ENCODE measurements at places on chromosomes 1 and 21.

- no peak for DNase-seq
Measured at GRCh38 chr1:103520822-103521221, 4.7 kb upstream of the RNPC3 start.

GRCh38 chr1:211335522-211336157, 9.0 kb downstream of the TRAF5 start:
- DNase-seq = no peak

DNA sequence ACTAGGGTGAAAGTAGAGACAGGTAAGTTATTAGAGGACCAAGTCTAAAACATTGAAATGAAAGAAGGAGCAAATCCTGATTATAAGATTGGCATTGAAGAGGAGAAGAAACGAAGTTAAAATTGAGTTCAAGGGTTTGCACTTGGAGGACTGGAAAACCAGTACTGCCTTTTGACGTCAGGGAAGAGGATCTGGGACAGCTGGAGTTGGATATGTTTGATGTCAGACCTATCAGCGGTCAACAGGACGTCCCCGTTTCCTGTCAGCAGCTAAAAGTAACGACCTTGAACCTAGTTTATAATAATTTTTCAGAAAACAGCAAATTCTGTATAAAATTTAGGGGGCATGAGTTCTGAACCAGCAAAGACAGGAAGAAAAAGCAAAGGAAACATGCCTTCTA, 1.2 kb upstream of the NID1 start:
- DNase-seq = no peak

DNA sequence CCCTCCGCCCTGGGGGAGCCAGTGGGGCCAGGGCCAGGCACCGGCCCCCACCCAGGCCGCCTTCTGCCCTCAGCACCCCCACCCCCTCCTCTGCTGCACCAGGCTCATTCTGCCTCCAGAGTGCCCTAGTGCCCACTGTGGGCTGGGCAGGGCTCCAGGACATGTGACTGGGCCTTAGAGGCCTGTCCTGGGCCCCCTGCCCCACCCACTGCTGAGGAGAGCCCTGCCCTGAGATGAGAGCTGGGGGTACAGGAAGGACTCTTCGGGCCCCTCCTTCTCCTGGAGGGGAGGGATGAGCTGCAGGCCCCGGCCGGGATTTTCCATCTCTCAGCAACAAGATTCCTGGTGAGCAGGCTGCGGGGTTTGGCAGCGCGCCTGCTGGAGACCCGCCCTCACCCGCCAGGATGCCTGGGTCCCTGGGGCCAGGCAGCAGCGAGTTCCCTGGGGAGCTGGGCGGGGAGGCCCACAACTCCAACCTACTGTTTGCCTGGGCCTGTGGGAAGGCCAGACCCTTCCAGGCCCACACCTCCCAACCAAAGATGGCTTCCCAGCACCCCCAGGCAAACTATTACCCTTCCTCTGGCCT, 14.0 kb downstream of the AHDC1 start:
- DNase-seq = no peak

DNA sequence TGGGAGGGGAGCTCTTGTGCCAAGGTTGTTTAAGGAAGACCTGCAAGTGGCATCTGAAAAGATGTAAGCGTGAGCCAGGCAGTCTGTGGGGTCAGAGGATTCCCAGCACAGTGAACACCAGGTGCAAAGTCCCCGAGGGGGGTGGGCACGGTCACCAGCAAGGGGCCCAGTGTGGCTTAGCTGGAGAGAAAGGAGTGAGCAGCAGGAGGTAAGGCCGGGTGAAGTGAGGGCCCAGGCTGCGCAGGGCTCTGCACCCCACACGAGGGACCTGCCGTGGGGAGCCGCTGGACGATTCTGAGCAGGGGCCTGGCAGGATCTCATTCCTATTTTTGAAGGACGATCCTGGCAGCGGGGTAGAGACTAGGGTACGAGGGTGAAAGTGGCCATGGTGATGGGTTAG, 4.1 kb downstream of the DDOST start:
- no peak for DNase-seq

DNA sequence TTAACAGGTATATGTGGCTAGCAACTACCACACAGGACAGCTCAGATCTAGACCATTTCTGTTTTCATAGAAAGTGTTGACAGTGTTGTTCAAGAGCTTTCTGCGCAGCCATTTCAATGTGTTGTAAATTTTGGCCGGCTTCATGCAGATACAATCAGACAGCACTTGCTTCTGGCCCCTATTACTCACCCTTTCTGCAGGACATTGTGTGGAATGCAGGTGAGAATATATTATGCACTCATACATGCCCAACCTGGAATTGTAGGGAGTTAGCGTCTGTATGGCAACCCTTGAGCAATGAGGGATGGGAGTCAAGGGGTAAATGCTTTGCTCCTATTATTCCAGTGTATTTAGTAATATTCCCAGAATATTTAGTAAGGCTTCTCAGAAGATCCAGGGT, 180.9 kb upstream of the PLXNA2 start:
- no peak for DNase-seq

GRCh38 chr1:15501208-15502032, 22.6 kb downstream of the CASP9 start:
- peak; percentile 6 for DNase-seq

DNA sequence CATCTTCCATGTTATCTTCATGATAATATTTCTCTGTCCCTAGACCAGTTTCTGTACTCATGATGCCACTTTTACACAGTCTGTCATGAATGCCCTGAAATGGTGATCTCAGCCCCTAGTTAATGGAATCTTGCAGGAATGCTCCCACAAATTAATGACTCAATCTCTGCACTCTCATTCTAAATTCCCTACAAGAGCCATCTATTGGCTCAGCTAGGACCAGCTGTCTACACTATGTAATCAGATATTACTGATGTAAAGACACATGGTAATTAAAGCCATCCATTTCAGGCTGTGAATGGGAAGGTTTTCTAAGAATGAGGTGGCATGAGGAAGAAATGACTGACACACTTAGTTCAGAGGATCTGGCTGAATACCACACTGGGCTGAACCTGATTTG, 199.1 kb upstream of the KCND3 start:
- DNase-seq = no peak

GRCh38 chr1:5579966-5580365, 412.3 kb downstream of the NPHP4 start:
- DNase-seq = no peak

DNA sequence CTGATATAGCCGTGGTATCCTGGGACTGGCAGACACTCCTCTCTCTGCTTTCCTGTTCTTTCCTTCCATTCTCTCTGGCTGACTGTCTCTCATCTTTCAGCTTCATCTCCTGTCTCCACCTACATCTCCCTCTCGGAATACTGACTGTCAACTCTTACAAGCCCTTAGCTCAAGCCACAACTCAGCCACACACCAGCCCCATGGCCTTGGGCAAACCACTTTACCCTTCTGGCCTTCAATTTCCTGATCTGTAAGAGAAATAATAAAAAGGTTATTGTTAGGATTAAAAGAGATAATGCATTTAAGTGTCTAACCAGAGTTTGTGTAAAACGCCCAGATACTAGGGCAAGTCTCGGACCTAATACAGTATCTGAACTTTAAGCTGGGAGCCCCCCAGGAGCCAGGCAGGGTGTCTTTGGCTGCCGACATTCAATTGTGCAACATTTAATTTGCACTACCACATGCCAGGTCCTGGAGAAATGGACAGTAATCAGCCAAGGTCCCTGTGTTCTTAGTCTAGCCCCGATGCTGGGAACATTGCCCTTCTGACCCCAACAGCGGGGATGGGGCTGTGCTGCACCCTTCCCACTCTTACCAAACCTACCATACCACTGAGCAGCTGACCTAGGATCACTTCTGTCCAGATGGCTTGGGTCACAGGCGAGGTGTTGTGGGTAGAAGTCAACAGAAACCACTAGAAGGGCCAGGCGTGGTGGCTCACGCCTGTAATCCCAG, 5.1 kb downstream of the ECHDC2 start:
- DNase-seq = no peak

DNA sequence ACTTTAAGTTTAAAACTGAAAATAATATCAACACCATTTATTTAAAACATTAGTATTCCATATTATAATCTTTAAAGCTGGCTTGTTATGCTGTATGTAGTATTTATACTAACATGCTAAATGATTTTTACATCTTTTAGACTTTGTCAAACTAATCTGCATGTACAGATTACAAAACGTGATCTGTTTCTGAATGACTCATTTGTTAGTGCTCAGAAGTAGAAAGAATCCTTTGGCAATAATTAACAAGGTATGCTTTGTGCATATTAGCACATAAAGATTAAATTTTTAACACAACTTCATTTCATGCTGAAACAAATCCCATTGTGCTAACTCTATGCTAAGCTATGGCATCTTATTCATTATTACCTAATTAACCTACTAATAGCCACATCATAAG, 242.4 kb downstream of the BARHL2 start:
- DNase-seq = no peak

- no peak for DNase-seq
Measured at GRCh38 chr1:43427941-43428340, 25.8 kb downstream of the HYI start.

DNA sequence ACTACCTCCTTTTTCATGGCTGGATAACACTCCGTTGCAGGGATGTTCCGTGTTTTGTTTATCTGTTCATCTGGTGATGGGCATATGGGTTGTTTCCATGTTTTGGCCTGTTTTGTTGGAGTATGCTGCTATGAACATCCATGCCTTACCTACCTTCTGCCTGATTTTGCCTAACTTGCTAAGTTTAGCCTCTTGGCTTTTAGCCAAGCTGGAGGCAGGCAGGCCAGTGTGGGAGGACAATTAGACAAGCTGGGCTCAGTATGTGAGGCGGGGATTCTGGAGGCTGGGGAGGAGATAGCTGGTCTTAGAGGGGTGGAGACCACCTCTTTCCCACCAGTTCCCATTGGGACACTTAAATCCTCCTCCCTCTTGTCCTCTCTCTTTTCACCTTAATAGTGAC, 98.4 kb upstream of the WNT4 start:
- no peak for DNase-seq

DNA sequence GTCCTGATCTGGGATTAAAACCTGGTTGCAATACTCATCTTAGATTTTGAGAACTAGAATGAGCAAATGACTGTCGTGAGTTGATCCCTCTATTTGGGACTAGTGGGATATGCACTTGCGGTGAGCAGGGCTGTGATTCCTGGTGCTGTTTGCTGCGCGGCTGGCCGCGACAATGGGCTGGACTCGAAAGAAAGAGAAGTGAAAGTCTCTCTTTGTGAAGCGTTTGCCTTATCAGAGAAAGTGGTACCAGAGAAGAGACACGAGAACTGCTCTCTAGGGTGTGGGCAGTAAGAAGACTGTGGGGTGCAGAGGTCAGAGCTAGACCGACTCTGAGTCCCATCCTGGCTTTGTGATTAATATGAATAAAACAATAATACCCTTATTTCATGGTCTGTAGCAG, 8.6 kb downstream of the ST6GALNAC3 start:
- no peak for DNase-seq

- DNase-seq = no peak
Measured at GRCh38 chr1:96519851-96520578, 201.6 kb upstream of the PTBP2 start.

DNA sequence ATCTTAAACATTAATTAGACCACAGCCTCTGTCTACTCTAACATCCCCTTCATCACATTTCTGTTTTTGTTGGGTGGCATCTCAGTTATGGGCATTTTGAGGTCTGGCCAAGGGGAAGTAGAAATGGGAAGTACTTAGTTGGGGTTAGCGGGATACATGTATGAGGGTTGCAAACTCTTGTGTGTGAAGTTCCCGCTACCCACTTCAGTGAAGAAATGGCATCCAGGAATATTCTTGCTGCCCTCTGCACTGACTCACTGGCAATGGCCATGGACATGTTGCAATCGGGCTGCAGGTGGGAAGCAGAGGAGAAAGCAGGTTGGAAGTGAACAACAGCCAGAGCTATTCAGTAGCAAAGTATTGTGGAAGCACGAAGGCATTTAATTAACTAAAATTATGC, 7.4 kb downstream of the CD48 start:
- no peak for DNase-seq

DNA sequence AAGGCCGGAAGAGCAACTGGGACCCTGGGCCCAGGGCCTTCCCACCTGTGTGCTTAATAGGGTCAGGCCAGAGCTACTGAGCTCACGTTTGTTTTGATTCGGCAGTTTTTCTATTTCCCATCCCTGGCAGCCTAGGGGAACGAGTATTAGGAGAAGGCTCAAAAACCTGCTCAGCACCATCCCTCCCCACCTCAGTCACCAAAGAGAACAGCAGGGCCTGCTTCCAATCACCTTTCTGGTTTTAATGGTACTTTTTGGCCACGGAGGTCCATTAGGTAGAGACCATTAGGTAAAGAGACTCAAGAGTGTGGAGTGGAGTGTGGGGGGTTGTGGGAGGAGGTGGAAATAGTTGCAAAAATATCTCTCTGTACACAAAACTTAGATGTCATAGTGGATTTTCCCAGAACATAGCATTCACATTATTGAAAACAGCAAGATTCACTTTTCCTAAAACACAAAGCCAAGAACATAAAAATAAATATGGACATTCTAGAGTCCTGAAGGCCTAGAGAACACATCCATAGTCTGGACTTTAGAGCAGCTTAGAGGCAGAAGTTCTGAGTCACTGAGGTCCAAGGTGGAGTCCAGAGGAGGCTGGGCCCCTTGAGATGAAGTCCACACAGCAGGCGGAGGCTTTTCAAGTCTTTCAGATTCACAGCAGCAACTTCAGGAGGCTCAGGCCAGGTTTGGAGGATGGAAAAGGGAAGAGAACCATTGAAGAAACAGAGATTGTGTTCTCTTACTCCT, 19.5 kb downstream of the NUAK2 start:
- DNase-seq = no peak

- DNase-seq = no peak
Measured at GRCh38 chr1:217564833-217565232, 66.1 kb downstream of the GPATCH2 start.

- no peak for DNase-seq
Measured at GRCh38 chr1:7390604-7391000, 380.5 kb upstream of the VAMP3 start.

DNA sequence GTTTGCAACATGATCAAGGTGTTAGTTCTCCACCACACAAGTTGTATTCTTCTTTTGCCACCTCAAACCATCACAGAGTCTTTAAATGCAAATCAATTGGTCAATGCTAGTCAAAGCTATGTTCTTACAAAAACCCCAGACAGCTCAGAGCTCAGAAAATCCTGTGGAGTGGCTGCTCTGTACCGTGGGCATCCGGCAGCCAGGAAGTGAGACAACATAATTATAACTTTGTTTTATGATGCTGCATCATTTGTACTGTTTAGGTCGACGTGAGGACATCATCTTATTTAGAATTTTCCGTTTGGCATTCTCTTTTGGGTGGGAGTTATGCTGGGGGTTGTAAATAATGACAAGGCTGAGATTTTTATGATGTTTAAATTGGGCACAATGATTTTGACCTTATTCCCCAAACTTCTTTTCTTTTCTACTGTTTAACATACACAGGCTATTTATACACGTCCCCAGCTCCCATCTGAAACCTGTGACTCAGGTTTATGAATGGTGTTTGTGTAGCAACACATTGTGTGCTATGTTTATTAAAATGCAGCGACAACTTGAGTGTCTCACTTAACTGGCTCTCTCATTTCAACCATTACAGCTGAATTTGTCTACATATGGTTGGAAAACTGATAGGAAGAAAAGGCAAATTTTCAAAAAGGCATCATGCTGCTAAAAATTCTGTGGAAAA, 124.0 kb downstream of the CNIH3 start:
- DNase-seq = no peak

- DNase-seq = no peak
Measured at GRCh38 chr1:15286452-15286851, 39.4 kb downstream of the FHAD1 start.

- DNase-seq = no peak
Measured at GRCh38 chr1:59328353-59328752, 31.5 kb downstream of the FGGY start.

All from SW 1271 (cell line).